T-helper 2 cell (primary cell): ENCODE measurements at places on chromosomes 16 and 17.
A peak's percentile ranks its signal among the peaks of the same experiment; 100 is the strongest.

DNA sequence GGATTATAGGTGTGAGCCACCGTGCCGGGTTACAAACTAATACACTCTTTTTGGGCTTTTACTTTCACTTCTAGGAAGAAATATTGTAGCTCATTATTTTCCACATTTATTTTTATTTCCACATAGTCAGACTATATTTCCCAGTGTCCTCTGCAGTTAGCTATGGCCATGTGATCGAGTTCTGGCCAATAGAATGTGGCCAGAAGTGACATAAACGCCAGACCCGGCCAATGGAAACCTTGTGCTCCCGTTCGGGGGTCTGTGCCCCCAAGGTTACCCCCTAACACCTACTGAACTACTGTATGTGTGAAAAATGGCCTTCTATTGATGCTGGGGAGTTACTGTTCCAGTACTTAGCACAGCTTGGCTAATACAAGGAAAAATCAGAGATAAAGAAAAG lies 13.2 kb upstream of the RPTOR start:
- no peak for DNase-seq

GRCh38 chr16:58850678-58851020 lies 116.5 kb upstream of the GOT2 start:
- DNase-seq, result no peak

- DNase-seq, result no peak
Measured at GRCh38 chr17:57810721-57811637, 38.9 kb downstream of the MRPS23 start.

DNA sequence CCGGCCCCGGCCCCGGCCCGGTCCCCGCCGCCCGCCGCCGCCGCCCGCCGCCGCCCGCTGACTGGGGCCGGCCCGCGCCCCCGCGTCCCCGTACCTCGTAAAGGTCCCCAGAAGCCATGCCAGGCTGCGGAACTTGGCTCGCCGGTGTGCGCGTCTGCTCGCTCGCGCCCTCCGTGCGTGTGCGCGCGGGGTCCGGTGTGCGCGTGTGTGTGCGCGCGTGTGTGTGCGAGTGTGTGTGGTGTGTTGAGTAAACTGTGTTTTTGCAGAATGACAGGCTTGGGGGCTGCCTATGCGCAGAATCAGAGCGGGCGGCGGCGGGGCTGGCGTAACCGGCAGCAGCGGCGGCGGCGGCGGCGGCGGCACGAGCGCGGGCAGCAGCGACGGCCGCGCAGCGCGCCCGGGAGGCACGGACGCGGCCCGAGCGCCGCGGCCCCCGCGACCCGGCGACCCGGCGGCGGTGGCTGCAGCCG lies 307 bp downstream of the CDYL2 start:
- peak; percentile 32 for DNase-seq

- DNase-seq, result peak; percentile 84
Measured at GRCh38 chr17:59331129-59331928, at the start of gene YPEL2. Gene YPEL2 (plus strand): TSS chr17:59331655. CDS start chr17:59353410, 21,755 bp downstream.

- no peak for DNase-seq
Measured at GRCh38 chr17:74574489-74575142, 7.3 kb upstream of the CD300H start.

DNA sequence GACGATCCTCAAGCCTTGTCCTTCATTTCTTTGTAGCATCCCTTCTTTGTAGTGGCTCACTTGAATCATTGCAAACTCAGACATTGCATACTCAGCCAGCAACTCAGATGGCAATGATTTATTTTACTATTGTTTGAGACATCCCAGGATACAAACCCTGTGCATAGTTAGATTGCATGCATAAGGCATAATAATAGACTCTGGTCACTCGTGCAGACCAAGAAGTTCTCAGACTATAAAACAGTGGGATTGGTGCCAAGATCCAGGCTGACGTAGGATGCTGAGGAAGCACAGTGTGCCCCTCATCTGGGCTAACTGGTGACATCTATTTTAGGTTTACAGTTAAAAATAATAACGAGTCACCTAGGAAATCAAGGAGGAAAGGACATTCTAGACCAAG lies 142.3 kb downstream of the PMP22 start:
- no peak for DNase-seq

- DNase-seq, result no peak
Measured at GRCh38 chr17:76793775-76794174, 55.9 kb downstream of the MFSD11 start.
